ENCODE measurements at places on chromosomes 3 and 15.

DNA sequence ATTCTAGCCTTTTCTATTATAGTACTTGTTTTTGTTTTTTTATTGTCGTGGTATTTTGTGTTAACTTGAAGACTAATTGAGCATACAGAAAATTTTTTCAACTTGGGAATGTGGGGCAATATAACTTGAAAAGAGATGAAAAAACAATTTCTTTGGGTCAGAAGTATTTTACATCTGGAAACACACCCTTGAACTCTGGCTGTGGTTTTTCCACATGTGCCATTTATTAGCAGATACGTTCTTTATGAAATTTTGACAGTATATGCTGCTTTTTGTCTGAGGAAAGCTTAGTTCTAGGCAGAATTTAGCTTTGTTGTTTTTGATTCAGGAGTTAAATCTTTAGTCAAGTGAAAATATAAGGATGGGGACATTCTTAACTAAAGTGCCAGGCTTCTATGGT, 44.7 kb downstream of the TCF12 start:
- no peak for DNase-seq

DNA sequence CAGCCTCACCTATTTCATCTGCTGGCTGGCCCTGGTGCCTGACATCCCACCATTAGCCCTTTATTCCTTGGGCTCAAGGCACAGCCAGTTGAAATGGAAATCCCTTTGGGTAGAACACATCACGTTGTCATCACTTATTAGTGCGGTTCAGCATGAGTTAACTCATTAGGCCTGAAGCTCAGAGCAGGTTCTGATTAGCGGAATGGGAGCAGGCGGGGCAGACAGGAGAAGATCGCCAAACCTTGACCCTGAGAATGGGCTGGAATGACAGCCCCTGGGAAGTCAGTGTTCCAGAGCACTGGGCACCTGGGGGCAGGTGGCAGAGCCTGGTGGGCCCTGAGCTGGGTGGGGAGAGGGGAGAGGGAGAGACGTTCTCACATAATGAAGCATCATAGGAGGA, 5.8 kb downstream of the ITGA11 start:
- DNase-seq, result no peak

DNA sequence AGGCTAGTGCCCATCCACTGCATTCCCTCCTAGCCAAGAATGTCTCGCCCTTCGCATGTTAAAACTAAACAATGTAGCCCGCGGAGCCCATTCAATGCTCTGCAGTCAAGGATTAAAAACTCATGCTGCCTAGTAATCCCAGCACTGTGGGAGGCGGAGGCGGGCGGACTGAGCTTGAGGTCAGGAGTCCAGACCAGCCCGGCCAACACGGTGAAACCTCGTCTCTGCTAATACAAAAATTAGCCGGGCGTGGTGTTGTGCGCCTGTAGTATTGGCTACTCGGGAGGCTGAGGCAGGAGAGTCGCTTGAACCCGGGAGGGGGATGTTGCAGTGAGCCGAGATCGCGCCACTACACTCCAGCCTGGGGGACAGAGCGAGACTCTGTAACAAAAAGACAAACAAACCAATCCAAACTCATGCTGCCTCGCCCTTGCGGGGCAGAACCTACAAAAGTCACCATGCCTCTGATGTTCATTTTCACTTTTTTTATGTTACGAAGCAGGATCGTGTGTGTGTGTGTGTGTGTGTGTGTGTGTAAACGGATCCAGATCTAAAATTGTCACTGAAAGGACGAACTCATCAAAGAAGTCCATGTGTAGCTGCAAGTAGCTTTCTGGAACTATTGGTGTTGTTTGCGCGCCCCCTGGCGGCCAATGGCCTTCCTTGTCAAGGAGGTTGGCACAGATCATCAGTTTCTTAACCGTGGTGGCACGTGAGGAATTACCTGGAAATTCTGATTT, 54.8 kb upstream of the SPESP1 start:
- peak; percentile 70 for DNase-seq

- no peak for DNase-seq
These were observed 759 bp upstream of the TTBK2 start for GRCh38 chr15:42921342-42921731.

GRCh38 chr15:80118956-80119355, 33.8 kb upstream of the FAH start:
- DNase-seq, result no peak

DNA sequence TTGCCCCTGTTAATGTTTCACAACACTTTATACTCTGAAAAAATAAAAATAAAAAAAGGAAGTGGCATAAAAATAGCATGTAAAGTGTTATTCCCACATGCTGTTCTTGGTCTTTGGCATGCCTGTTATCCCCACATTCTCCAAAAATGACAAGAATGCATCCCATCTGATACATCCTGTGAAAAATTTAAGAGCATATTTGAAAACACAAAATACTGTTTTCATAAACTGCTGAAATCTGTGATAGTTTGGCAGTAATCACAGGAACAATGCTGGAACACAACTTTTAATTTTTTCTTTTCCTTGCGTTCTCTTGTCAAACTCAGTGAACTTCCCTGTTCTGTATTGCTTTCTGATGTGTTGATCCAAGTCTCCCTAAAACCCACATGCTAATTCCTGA, 288.8 kb downstream of the ROBO2 start:
- DNase-seq, result no peak

DNA sequence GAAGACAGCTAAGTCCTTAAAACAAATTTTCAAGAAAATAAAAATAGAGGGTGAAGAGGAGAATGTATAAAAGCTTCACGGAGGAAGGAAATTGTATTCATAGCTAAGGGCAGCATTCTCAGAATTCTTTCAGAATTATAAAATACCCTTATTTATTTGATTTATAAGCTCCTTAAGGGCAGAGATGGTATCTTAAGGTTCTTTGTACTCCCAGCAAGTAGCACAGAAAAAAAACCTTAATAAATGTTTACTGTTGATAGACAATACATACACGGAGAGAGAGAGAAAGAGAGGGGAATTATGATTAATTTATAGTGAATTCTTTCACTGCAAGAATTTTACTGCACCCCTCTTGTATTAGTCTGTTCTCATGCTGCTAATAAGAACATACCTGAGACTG, 375.6 kb upstream of the CCDC54 start:
- no peak for DNase-seq

DNA sequence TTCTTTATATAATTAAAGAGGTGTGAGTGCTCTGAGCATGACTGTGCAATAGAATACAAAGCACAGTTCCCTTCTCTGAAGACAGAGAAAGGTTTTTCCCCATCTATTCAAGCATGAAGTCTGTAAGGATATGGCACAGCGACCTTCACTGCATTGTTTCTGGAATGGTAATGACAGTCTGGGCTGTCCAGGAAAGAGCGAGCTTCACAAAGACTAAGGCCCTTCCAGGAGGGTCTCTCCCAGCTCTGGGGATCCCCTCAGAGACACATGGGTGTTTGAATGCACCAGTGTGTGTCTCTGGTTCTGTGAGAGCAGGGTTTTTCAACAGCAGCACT, 179.9 kb upstream of the NR2E3 start:
- no peak for DNase-seq

DNA sequence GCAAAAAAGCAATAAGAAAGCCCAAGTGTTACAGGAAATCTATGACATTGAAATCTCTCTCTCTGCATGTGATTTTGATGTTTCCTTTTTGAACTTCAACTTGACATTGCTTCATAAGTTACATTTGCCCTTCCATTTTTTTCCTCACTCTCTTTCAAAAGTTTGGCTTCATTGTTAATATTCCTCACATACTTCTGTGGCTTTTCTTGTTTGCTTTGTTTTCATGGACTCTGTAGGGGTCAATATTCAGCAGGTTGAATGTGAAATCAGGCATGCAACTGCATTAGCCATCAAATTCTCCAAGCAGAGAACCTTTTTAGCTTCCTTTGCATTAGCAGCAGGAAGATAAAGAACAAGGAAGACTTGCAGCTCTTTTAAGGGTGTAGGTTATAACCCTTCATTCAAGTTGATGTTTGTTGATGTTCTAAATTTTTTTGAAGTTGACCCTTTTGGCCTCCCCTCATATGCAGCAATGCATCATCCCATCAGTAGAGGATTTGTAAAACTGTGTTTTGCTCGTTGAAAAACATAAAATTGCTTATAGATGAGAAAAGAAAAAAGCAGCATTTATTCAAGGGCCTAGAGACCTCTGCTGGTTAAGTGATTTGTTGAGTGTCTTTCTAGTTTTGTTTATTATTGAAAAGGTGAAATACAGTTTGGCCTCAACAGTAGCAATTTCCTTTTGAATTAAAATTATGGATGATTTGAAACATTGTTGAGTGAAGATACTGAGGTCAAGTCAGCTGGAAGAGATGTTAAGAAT, 211.4 kb downstream of the IL5RA start:
- no peak for DNase-seq

GRCh38 chr3:145620002-145620401, 541.0 kb downstream of the PLOD2 start:
- DNase-seq, result no peak

DNA sequence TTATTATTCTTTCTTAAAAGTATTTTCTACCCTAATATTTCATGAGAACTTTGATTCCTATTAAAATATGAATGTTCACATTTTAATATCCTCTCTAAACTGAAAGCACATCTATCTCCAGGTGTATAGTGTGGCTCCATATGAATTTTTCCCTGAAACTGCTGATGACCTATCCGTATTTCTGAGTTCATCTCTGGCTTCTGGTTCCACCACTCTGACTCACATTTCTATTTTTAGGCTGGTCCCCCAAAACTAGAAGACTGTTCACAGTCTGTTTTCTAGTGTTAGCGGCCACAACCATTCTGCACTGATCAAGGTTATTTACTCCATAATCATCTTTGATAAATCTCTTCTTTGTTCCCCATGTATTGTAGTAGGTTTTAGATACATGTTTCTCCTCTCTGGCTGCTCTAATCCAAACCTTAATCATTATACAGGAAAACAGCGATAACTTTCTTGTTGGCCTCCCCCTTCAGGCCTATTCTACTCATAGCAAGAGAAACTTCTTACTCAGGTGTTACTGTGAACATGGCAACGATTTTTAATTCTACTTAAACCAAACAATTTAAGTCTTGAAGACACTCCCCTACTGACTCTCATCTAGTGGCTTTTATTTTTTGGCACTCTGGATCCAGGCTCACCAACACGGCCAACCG, 12.8 kb downstream of the ADPGK start:
- no peak for DNase-seq

DNA sequence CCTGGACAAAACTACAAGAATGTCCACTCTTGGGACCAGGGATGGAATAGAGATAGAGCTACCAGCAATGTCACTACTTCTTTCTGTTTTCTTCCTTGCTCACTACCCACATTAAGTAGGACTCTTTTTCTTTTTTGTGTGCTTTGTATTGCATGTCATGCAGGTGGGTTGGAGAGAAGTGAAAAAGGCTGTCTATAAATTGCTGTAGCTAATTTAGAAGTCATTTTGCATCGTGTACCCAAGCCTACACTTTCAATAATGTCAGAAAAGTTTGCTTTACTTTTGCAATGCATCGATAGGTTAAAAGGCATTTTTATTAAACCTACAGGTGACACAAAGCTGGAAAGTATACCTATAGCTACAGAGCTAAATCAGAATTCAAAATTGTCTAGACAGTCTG, 58.9 kb downstream of the GTF2E1 start:
- DNase-seq, result no peak

DNA sequence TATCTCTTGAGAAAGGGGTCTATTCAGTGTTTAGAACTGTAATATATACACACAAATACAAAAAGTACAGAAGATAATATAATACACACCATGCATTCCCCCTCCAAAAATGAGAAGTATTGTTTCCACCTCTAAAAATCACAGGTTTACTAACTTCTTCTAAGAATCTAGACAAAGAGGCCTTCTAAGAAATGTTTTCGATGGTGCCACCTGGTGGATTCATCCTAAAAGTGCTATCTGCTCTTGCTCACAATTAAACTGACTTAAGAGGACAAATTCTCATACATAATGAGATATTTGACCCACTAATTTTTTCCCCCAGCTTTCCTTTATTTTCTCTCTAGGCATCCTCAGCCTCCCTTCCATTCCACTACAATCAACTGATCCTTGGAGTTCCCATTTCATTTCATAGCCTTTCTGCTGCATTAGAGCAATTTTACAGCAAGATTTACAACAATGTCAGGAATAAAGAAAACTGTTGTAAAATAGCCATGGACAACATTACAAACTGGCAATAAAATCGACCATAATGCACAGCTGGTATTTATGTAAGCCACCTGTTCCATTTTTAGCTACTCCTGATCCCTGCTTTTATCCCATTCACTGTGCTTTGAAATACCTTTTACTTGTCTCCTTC, 124.6 kb downstream of the ARRDC4 start:
- DNase-seq, result peak; percentile 35

GRCh38 chr3:133880886-133881455, 14.7 kb downstream of the RAB6B start:
- no peak for DNase-seq

GRCh38 chr3:190130037-190130436, 9.3 kb upstream of the P3H2 start:
- DNase-seq, result no peak

GRCh38 chr3:59607656-59608055, 557.8 kb upstream of the CFAP20DC start:
- DNase-seq, result no peak

- no peak for DNase-seq
These were observed 6.8 kb downstream of the ARHGAP31 start for GRCh38 chr3:119300991-119301391.

DNA sequence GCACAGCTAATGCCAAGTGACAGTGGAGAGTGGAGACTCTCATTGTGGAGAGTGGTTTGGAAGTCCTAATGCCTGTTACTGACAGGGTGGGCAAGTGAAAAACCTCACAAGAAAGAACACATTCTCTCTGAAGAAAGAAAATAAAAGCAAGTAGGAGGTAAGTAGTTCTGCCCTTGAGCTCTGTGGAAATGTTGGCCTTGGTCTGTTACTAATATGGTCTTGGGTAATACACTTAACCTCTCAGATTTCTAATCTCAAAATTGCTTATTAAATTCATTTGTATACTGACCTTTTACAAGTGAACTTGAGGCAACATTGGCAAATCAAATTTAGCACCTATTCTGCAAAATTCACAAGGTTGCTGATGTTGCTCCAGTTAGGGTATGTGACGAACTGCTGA, 291.6 kb upstream of the CBLB start:
- DNase-seq, result no peak

- no peak for DNase-seq
These were observed 75.0 kb downstream of the FEM1B start for GRCh38 chr15:68352401-68353062.

- DNase-seq, result peak; percentile 82
These were observed 40.6 kb downstream of the AMOTL2 start for GRCh38 chr3:134333522-134334181.

- DNase-seq, result no peak
These were observed 52.2 kb upstream of the FAM98B start for GRCh38 chr15:38401701-38402100.

GRCh38 chr15:55937040-55937439, 56.4 kb downstream of the NEDD4 start:
- DNase-seq, result no peak

GRCh38 chr3:35602395-35602936, 36.9 kb upstream of the ARPP21 start:
- DNase-seq, result no peak

Measured in T47D (cell line).